ENCODE measurements at places on chromosomes 13 and 19.

- DNase-seq = no peak
Observed at GRCh38 chr13:77477299-77477848, 58.1 kb upstream of the SCEL start.

GRCh38 chr19:50669302-50670101 lies 20.3 kb downstream of the C19orf81 start:
- DNase-seq = peak; percentile 52

DNA sequence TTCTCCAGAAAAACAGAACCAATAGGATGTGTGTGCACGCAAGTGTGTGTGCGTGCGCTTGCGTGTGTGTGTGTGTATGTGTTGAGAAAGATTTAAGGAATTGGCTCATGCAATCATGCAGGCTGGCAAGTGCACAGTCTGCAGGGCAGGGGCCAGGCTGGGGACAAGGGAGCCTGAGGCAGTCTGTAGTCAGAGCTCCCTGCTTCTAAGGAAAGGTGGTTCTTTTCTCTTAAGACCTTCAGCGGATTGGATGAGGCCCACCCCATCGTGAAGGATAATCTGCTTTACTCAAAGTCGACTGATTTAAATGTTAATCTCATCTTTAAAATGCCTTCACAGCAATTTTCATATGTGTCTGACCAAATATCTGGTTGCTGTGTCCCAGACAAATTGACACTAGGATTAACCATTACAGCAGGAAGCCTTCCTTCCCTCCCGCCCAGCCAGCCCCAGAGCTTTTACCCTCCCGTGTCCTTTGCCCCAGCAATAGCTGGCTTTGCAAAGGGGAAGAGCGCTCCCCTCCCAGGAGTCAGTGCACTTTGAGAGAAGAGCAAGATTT lies 15.0 kb upstream of the NAXD start:
- DNase-seq = no peak

DNA sequence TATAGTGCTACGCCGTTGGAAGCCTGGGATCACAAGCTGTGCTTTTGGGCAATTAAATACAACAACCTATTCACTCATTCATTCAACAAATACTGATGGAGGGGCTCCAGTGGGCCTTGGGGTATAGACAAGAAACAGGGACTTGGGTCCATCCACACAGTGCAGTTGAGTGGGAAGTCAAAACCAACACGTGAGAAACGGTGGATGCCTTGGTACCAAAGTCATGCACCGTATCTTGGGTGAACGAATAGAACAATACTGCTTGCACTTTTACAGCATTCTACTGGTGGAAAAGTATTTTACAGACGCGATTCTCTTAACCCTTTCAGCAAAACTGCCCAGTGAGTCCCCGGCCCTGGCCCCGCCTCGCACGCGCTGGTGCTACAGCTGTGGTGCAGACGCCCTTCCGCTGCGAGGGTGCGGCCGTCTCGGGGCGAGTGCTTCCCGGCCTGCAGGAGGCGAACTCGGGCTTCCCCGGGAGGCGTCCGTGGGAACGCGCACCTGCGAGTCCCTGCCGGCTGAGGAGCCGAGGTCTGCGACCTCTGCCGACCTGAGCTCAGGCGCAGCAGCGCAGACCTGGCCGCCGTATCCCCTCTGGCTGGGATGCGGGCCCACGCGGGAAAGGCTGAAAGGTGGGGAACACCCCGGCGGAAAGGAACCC lies 8.3 kb downstream of the TNFRSF19 start:
- peak; percentile 64 for DNase-seq

- no peak for DNase-seq
Observed at GRCh38 chr19:2591537-2592291, 110.8 kb downstream of the GNG7 start.

- no peak for DNase-seq
Observed at GRCh38 chr13:19888799-19889198, 25.4 kb upstream of the ZMYM5 start.

DNA sequence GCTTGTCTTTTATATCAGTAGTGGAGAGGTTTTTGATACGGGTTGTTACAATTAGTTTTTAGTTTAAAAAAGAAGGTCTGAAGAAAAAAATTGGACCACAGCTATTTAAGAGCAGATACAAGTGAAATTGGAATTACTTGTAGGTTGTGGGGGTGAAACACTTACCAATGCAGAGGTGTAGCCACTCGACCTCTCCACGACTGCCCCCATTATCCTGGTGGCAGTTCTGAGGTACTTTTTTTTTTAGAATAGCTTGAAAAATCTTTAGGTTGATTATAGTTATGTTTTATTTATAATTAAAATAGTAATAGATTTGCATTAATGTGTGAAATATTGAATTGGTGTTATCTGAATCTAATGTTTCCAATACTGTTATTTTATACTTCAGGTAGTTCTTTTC lies 60.7 kb downstream of the PAN3 start:
- DNase-seq = no peak

GRCh38 chr19:977058-977464 lies 7.1 kb upstream of the WDR18 start:
- no peak for DNase-seq

- no peak for DNase-seq
Observed at GRCh38 chr19:55405638-55406037, 1.9 kb downstream of the UBE2S start.

GRCh38 chr19:48445256-48445605 lies 552 bp upstream of the GRWD1 start:
- DNase-seq = no peak

DNA sequence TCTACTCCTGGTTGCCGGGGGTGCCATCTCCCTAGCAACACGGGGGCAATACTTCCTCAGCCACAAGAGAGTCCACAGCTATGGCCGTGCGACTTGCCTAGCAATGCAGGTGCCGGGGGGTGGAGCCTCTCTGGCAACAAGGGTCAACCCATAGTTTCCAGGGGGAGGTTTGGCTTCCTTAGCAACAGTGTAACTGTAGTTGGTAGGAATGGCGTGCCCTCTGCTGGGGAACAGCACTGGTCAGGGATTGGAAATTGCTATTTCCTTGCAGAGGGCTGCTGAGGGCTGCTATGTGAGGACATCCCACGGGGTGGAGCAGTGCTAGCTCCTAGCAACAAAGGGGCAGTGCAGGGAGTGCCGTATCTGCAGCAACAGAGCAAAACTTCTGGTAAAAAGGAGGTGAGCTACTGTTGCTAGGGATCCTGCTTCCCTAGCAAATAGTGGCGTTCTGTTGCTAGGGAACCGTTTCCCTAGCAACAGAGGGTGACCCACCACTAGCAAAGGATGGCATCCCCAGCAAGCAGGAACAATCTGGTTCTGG lies 7.0 kb upstream of the TMC4 start:
- no peak for DNase-seq

DNA sequence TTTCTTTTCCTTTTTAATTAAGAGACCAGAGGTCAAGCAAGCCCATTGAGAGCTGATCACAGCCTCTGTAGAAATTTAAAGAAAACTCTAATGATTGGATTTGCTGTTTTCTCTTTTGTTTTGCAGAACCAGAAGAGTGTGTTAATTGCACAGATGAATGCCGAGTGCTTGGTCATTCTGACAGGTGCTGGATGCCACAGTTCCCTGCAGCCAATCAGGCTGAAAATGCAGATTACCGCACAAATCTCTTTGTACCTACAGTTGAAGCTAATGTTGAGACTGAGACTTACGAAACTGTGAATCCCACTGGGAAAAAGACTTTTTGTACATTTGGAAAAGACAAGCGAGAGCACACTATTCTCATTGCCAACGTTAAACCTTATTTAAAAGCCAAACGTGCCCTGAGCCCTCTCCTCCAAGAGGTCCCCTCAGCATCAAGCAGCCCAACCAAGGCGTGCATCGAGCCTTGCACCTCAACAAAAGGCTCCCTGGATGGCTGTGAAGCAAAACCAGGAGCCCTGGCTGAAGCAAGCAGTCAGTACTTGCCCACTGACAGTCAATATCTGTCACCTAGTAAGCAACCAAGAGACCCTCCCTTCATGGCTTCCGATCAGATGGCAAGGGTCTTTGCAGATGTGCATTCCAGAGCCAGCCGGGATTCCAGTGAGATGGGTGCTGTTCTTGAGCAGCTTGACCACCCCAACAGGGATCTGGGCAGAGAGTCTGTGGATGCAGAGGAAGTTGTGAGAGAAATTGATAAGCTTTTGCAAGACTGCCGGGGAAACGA lies 93.1 kb downstream of the PCDH17 start:
- no peak for DNase-seq

GRCh38 chr13:84086847-84087162 lies 204.5 kb upstream of the SLITRK1 start:
- DNase-seq = no peak

- no peak for DNase-seq
Observed at GRCh38 chr13:66180836-66181235, 1049.3 kb downstream of the PCDH9 start.

GRCh38 chr13:66840621-66841020 lies 389.5 kb downstream of the PCDH9 start:
- DNase-seq = no peak

DNA sequence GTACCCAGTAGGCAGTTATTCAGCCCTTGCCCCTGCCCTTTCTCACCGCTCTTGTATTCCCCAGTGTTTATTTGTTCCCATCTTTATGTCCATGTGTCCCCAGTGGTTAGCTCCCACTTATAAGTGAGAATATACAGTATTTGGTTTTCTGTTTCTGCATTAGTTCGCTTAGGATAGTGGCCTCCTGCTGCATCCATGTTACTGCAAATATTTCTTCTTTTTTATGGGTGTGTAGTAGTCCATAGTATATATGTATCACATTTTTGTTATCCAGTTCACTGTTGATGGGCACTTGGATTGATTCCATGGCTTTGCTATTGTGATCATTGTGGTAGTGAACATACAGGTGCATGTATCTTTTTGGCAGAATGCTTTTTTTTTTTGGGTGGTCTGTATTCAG lies 32.7 kb downstream of the URI1 start:
- DNase-seq = no peak

DNA sequence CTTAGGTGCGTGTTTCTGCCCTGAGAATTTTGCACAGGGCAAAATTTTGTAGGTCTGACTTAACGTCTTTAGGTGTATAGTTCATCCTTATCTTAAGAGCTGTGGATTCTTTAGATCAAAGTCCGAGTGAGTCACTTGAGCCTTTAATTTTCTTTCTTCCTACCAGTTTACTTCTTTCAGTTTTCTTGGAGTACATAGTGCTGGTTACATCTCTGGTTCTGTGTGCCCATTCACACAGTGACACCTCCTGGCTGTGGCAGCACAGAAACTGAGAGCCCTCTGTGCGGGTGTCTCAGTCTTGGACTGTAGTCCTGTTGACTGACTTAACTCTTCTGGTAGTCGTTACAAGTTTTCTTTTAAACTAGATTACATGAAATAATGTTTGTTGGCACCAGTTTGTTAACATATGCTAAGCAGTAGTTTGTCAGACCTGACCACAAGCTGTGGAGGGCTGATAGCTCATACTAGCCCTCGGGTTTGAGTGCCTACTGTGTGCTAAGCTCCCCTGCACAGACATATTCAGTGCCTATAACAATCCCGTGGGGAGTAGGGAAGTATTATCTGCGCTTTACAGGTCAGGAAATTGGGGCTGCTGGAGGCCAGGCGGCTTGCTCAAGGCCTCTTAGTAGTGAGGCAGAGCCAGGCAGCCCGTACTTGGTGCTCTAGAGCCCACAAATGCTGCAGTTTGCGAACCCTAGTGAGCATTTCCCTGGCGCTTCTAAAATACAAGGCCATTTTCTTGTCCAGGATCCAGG lies 1.6 kb downstream of the GATAD2A start:
- DNase-seq = no peak

GRCh38 chr19:44969437-44969836 lies 14.3 kb downstream of the CLPTM1 start:
- no peak for DNase-seq

- DNase-seq = no peak
Observed at GRCh38 chr13:113535381-113535781, 44.9 kb upstream of the DCUN1D2 start.

DNA sequence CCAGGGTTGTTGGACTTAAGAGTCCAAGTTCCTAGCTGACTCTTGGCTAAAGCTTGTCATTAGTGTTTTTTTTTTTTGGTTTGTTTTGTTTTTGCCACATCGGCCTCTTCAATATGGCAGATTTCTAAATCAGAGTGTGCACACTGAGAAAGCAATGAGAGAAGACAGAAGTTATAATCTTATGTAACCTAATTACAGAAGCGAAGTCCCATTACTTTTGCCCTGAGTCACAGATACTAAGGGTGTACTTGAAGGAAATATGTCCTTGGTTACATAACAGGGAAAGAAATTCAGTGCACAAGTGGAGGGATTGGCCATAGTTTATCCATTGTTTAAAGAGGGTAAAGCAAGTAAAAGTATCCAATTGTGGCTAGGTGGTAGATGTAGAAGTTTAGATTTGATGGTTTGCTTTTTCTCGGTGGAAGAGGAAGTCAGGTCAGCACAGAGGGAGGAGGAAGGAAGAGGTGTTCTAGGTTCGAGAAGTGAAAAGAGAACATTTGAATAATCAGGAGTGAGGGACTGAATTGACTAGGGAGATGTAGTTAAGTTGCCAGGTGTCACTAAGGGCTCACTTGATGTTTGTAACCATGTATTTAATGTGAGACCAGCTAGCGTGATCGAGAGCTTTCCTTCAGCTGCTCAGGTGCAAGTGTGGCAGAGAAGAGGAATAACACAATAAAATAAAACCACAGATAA lies 12.2 kb downstream of the GTF2F2 start:
- no peak for DNase-seq

DNA sequence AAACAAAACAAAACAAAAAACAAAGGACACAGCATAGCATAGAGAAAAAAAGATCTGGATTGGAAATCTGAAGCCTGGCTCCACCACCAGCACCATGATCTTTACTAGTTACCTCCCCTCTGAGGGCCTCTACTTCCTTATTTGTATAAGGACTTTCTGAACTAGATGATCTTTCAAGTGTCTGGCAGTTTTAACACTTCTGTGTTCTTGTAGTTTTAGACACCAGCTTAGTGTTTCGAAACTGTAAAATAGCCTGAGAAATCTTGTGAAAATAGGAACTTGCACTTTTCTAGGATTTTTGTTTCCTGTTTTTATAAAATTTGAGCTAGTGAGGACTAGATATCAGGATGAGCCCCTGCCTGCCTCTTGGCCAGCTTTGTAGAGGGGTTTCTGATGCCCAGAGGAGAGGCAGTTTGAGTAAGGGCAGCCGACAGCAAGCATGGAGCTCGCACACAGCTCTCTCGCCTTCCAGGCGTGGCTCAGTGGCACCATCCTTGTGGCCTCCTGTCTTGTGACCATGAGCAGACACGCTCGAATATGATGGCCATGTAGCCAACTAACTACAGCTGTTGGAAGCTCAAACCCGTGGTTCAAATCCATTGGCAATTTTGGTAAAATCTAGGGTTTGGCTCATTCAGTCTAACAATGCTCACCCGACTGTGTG lies 319.0 kb downstream of the KCNRG start:
- no peak for DNase-seq

GRCh38 chr19:57231686-57232085 lies 863 bp downstream of the AURKC start:
- DNase-seq = no peak

GRCh38 chr13:110343241-110343865 lies 36.3 kb downstream of the COL4A2 start:
- DNase-seq = no peak

- DNase-seq = peak; percentile 34
Observed at GRCh38 chr13:23695711-23696464, 125.7 kb downstream of the TNFRSF19 start.
